ENCODE measurements at places on chromosomes 1 and 21.

DNA sequence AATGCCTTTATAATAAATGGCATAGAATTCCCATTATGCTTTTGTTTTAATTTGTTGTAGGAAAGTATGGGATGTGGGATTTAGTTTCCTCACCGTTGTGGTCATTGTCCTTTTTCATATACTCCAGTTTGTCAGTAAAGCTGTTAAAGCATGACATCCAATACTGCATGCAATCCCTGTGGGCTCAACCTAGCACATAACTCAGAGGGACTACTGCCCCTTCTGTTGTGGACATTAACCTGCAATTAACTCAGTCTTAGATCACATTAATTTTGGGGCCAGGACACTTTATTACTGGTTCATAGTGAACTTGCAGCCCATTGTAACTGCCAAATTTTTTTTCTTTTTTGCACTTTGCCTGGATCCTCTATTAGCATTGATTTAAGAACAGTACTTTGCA, 112.5 kb downstream of the DNM3 start:
- DNase-seq = no peak

DNA sequence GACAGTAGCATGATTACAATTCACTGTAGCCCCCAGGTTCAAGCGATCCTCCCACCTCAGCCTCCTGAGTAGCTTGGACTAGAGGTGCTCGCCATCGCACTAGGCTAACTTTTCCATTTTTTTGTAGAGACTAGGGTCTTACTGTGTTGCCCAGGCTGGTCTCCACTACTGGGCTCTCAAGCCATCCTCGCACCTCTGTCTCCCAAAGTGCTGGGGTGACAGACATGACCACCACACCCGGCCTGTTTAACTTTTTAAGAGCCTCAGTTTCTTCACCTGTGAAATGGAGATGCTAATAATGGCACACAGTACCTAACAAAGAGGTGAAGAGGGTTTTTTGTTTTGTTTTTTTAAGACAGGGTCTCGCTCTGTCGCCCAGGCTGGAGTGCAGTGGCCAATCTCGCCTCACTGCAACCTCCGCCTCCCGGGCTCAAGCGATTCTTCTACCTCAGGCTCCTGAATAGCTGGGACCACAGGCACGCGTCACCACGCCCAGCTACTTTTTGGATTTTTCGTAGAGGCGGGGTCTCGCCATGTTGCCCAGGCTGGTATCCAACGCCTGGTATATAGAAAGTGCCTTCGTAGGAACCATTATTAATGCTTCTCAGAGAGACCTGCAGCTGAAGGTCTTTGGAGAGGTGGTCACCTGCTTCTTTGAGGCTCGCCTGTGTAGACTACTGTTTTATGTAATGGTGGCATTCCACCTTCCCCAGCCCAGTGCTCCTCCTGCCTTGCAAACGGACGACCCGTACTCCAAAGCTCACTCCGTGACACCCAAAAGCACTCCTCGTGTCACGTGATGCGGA, 567 bp downstream of the PMVK start:
- DNase-seq = no peak

DNA sequence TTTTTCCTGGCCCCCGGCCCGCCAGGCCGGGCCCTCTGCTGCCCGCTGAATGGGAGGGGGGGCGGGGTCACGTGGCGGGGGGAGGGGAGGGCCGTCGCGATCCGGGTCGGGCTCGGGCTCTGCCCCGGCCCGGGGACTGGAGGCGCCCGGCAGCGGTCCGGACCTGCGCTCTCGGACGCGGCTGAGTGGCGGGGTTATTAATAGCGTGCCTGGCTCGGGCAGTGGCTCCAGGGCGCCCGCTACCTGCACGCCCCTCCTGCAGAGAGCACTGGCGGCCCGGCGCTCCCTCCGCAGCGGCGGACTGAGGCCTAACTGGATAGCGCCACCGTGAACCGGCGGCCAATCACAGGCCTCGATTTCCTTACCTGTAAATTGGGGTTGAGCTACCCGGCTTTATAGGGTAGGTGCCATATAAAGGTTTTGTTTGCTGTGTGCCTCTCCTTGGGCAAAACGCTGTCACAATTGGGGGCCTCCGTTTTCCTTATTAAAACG, 28.1 kb downstream of the AHDC1 start:
- no peak for DNase-seq

DNA sequence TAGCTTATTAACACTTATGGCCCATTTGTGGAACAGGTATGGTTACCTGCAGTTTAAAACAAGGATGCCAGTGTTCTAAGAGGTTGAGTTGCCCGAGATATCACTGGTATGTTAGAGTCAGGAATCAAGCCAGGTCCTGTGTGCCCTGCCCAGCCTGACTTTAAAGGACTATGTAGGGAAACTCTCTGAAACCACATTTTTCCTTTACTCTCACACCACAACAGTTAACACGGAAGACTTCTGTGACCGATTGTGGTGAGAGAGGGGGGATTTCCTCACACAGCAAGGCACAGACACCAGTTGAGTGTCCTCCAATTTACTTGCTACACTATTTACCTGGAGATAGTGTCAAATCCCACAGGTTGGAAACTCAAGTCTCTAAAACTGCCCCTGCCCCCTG, 47.8 kb downstream of the UCK2 start:
- DNase-seq = no peak

- DNase-seq = no peak
Observed at GRCh38 chr1:239718571-239718970, 332.2 kb downstream of the CHRM3 start.

GRCh38 chr1:43372172-43372571, 4.4 kb upstream of the ELOVL1 start:
- DNase-seq = no peak

DNA sequence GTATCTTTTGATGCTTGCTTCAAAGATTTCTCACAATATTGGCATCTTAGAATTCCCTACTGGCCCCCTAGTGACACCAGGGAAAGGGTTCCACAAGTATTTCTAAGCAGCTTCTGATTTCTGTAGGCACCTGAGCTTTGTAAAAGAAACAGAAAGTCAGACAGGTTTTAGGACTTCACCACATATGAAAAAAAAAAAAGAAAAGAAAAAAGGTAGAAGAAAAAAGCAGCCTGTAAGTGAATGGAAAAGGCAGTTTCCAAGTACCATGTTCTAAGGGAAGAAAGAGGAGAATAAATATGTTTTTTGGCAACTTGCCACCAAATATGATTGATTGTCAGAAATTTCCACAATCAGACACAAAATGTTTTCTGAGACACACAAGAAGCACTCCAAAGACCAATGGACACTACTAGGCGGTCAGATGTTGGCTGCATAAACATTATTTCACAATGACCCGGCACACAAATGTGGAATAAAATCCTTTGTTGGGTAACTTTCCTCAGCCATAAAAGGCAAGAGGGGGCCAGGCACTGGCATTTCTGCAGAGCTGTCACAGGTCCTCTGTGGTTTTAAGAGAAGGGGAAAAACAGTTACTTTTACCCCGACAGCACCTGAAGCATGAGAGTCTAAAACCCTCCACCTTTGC, 12.7 kb upstream of the CPLANE2 start:
- no peak for DNase-seq

All from left renal cortex interstitium (tissue), 4 donors.